T-helper 2 cell (primary cell): ENCODE measurements at places on chromosomes 5 and 9.

GRCh38 chr9:130476151-130476730 is 31.5 kb downstream of the ASS1 start:
- DNase-seq: no peak

DNA sequence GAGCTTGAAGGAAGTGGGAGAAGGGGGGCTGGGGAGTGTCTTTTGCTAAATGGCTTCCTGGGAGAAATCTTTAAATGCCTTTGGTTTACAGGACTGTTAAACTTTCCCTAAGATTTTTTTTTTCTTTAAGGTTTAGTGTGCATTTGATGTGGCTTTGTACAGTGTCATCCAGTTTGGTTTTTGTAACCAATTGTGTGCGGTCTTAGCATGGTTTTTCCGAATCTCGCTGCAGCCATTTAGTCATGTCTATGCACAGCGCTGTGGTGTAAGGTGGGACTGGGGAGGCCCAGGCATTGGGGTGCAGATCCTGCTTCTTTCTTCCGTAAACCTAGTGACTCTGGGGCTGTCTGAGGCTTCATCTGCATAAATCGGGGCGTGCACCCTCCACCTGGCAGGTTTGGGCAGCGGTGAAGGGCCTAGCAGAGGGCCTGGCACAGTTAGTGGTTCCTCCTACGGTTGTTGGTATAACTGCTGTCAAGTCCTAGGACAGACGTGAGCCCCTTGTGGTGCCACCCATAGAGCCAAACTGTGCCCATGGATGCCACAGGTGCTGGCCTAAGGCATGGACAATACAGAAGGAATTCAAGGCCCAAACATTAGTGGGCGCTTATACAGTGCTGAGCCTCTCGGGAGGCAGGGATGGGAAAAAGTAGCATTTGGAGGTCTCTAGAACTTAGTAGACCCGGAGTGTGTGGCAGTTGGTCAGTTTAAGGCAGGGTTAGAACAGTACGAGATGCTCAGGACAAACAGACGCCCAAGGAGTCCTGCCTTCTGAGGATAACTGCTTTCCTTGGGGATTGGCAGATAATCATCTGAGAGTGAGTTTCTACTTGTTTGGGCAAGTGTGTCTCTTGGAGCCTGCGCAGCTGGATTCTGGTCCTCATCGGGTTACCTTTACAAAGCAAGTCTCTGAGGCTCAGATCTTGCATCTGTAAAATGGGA is 1.5 kb downstream of the PRRC2B start:
- peak; percentile 85 for DNase-seq

GRCh38 chr9:34991607-34992375 is 2.2 kb downstream of the DNAJB5 start:
- DNase-seq: no peak

GRCh38 chr9:35529161-35529823 is 39.4 kb downstream of the RUSC2 start:
- DNase-seq: no peak

- no peak for DNase-seq
Observed at GRCh38 chr5:168364750-168365550, 73.5 kb downstream of the WWC1 start.

GRCh38 chr5:157568222-157568621 is 7.4 kb downstream of the ADAM19 start:
- no peak for DNase-seq

- peak; percentile 12 for DNase-seq
Observed at GRCh38 chr5:128674837-128675446, 136.9 kb upstream of the FBN2 start.

DNA sequence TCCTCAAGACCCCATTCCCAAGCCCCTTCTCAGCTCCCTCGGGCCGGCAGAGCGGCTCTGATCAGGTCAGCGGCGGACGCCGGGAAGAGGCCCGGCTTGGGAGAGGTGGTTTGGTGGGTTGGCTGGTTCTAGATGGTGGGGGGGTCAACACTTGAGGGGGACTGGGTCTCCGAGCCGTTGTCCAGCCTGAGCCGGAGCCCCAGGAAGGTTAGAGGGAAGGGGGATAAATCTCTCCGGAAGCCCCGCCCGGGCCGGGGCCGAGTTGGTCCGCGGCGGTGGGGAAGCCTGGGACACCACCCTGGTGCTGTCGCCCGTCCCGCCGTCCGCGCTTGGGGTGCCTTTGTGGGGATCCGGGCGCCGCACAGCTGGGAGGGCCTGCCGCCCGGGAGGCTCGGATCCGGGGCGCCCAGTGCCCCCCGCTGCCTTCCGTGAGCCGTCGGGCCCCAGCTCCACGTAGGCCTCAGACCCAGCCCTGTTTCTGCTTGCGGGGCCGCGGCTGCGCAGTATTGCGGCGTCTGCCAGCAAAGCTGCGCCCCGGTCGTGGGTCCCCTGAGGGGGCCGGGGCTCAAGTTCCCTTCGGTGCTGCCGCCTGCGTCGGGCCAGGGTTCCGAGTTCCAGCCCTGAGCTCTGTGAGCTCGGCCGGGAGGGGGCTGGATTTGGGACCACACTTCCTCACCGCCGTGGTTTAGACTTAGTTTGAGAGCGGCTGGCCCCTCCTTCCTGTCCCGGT is 542 bp upstream of the TRIM52 start:
- DNase-seq: peak; percentile 70

DNA sequence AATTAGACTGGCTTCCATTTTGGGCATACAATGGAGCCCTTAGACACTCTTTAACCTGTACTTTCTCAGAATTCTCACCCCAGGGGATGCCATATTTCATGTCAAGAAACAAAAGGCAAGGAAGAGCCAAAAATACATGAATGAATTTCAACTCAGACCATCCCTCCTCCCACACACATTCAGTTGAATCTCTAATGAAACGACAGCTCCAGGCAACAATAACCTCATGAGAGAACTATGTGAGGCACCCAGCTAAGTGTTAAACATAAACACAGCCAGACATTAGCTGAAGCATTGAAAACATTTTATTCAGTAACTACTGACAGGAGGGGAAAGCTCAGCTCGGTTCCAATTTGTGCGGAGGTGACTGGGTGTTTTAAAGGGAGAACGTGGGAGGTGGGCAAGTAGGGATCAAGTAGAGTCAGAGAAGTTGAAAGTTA is 1359.1 kb upstream of the CDH9 start:
- no peak for DNase-seq

DNA sequence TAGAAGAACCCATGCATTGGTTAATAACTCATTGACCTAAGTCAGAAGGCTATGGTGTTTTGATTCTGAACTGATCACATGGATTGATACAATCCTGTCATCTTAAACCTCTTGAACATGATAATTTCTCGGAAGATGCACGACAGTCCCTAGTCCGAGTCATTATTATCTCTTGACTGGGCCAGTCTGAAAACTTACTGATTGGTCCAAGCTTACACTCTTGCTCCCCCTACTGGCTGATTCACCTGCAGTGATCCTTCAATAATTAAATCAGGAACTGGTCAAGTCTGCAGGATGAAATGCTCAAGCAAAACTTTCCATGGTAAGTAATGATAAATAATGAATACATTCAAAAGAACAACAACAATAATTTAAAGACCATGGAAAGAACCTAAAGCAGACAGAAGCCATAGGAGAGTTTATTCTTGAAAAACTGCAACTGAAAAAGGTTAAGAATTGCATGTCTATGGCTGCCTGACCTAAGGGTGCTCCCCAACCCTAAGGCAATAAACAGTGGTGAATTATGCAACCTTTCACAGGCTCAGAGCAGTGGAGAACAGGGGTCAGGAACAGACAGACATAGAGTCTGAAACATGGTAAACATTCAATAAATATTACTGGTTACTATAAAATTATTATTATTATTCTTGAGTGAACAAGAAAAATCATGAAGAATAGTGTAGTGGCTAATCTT is 79.3 kb downstream of the BRINP1 start:
- no peak for DNase-seq

DNA sequence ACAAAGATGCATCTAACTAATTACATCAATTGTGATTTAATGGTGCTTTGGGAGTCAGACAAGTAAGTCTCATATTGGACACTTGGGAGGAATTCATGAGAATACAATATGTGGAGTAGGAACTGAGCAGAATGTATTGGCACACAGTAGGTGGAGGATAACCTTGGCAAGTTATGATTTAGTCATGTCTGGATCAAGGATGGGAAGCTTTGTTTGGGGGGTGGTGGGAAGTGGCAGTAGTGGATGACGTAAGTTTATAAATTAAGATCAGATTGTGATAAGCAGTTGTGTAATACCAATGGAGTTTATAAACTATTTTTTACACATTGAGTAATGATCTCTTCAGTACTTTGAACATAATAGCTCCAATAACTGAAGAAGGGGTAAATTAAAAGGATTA is 67.0 kb downstream of the SGCD start:
- no peak for DNase-seq

- DNase-seq: no peak
Observed at GRCh38 chr5:72625332-72625731, 118.1 kb upstream of the ZNF366 start.

DNA sequence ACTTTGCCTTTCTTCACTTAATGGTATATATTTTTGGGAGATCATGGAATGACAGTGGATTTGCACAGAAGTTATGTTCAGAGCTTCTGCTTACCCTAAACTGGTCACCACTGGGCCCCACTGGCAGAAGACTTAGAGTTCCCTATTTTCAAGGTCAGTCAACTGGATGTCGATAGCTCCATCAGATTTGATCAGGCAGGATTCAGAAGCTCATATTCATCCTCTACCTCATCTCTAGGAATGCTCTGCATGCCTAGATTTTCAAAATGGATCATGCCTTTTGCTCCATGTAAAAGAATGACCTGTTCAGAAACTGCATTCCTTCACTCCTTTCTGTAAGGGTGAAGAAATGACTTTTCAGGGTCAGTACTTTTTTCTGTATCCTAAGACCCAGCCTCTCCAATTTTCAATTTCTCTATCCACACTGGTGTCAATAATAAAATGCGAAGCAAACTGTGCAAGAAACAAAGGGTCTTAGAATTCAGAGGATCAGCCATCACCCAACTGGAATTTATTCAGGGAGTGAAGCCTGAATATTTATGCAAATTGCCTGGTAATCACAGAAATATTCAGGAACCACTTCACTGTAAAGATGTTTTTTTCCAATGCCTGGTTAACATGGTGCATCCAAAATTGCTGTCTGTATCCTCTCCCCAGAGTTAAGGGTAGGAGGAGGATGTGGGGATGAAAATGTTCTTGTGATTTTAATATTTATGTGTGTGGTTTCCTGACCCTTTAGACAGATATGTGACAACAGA is 125.4 kb downstream of the DOCK2 start:
- no peak for DNase-seq

GRCh38 chr5:20972419-20972925 is 984.5 kb upstream of the CDH18 start:
- no peak for DNase-seq

DNA sequence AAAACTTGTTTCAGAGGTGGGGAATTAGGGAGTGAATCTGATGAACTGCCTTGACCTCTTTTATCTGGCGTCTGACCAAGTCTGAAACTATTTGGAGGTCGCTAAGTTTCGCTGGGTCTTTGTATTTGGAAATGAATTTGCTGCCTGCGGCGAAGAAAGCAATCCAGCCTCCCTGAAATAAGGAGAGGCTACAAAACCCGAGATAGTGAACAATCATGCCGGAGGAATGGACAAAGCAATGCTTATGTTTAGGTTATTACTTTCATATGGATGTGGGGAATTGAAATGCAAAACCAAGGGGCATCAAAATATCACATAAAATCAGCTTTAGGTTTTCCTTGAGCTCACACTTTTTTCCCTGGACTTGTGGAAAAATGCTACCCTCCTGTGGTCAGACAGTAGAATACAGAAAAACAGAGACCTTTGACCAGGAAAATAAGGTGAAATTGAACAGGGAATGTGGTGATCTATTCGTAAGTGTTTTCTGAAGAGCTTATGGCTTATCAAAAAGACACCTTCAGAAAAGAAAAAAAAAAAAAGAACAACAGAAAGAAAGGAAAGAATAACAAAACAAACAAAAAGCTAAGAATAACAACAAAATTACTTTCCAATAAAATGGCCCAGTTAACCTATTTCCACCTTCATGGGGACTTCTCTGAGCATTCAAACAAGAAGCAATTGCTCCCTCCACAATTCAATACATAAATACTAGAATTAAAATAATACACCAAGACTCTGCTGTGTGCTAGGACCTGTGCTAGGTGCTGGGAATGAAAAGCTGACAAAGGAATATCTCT is 68.6 kb upstream of the DPYSL3 start:
- DNase-seq: no peak

GRCh38 chr5:176535664-176536131 is 1.5 kb downstream of the RNF44 start:
- DNase-seq: no peak

- DNase-seq: no peak
Observed at GRCh38 chr5:89395111-89395510, 512.1 kb upstream of the MEF2C start.

- DNase-seq: peak; percentile 64
Observed at GRCh38 chr5:35785601-35786085, 71.0 kb upstream of the IL7R start.
